Mucosa of gallbladder (tissue), 1 donor: ENCODE measurements at places on chromosomes 4 and X. TPM values are rescaled to one million over a fixed set of nuclear protein-coding genes. Genes with fewer than 3 reads are reported as not detected.

The BCAP31 gene
- total RNA-seq = 221 TPM

The BEX1 gene
- 3.8 TPM for total RNA-seq

The TRIM61 gene
- total RNA-seq = 2.8 TPM

GRCh38 chrX:9379697-9380551 is 84.9 kb upstream of the TBL1X start:
- no peak for DNase-seq

DNA sequence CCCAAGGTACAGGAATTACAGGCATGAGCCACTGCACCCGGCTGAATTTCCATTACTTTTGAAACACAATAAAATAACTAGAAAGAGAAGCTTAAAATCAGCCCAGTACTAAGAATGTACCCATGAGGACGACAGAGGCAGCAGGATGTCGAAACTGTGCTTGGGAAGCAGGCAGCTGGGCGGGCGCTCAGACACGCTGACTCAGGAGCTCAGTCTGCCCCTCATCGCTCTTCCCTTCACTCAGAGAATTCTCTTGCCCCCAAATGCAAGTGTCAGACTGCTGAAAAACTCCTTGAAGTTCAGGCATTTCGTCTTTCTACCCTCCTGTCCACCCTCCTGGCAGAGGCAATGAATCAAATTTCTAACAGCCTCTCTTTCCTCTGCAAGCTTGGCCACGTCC is 41.0 kb upstream of the CDKN2AIP start:
- DNase-seq = no peak

DNA sequence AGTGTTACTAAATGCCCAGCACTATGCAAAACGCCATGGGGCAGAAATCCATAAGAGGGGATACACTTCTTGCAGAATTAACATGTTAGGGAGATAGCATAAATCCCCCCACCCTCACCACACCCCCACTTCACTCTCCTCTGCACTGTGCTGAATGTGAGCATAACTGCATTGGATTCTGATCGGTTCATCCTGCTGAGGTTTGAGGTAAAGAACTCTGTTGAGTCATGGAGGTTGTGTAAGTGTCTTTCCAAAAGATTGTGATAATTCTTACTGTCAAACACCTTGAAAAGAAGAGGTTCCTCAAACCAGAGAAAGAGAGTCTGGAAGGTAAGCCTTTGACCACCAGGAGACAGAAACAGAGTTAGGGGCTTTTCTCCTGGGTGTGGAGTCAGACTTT is 43.6 kb downstream of the RBM47 start:
- no peak for DNase-seq

- no peak for DNase-seq
These were observed 79.3 kb downstream of the CLDN22 start for GRCh38 chr4:183240581-183241321.
